Activated naive CD8-positive, alpha-beta T cell treated with anti-CD3 and anti-CD28 coated beads, Interleukin-2, amount 10 ng/mL, durations not matched to agents 7 days and 5 days (primary cell): ENCODE measurements at places on chromosomes 16 and 17.

DNA sequence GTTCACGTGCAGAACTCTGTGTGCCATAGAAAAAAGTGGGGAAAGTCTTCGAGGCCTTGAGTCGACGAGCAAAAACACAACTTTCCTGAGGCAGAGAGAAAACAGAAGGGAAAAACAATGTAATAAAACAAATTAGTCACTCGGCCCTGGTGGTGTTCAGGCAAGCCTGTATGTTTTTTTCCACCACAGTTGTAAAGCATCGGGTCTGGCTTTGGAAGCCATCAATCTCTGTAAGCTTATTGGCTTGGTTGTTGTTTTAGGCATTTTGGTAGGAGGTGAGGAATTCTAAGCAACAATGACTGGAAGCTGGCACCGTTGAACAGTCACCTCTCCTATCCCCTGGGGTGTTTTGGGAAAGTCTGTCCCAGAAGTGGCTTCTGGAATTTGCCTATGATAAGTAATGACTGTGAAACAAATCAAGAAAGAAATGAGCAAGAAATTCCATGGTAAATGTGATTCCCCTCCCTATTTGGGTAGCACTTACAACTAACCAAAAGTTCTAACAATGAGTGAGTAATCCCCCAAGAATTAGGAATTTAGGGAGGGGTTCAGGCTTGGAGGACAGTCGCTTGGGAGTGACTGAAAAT, 2.8 kb downstream of the CDH13 start:
- DNase-seq, result no peak
- peaks cover 54% of the 10 kb centered on the region for H3K27me3 ChIP-seq
- no peak overlapping the region for H3K4me3 ChIP-seq

DNA sequence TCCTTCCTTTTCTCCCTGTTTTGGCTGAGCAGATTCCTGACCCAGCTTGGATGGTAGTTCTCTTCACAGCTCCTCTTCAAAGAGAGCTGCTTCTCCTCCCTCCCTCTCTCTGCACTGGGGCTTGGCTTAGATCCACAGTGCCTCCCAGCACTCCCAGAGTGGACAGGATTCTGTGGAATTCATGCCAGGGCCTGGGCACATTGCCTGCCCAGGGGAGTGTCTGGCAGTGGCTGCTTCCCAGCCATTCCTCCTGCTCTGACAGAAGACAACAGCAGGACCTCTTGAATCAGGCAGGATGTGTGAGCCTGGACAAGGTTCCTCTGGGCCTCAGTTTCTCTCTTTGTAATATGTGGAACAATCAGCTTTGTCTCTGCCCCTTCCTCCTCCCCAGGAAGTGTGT, 4.5 kb upstream of the MMP28 start:
- no peak overlapping the region for H3K4me3 ChIP-seq
- peaks cover 30% of the 10 kb centered on the region for H3K27me3 ChIP-seq
- H3K36me3 ChIP-seq, result no peaks in the 10 kb centered on the region
- no peak for DNase-seq

- H3K36me3 ChIP-seq, result peaks cover 6% of the 10 kb centered on the region
- no peak for DNase-seq
Measured at GRCh38 chr17:73614256-73614655, 30.0 kb downstream of the SDK2 start.

DNA sequence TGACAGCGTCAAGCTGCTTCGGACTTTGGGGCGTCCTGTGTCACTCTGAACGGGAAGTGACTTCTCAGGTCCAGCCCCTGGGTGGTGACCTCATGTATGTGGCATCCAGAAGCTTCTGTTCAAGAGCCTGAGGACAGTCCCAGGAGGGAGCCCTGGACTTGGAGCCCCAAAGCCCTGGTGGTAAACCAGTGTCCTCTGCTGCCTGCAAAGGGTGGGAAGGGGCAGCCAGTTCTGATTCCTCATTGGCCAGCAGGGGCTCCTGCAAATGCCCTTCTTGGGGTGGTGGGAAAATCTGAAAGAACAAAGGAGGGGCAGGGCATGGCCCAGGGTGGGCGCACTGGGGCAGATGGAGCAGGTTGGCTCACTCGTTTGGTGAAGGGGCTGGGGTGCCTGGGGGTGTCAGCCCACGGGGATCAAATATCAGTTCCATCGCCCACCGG, 1.6 kb downstream of the OSGIN1 start:
- H3K36me3 ChIP-seq, result no peaks in the 10 kb centered on the region
- no peak for DNase-seq
- no peak overlapping the region for H3K27ac ChIP-seq
- peak overlapping the region; percentile 9 for H3K4me3 ChIP-seq

GRCh38 chr17:73228748-73229236, 32.9 kb downstream of the CPSF4L start:
- H3K4me1 ChIP-seq, result peaks cover 61% of the 10 kb centered on the region
- peak overlapping the region; percentile 1 for H3K4me3 ChIP-seq
- no peak for DNase-seq
- peak overlapping the region; percentile 14 for H3K27ac ChIP-seq

DNA sequence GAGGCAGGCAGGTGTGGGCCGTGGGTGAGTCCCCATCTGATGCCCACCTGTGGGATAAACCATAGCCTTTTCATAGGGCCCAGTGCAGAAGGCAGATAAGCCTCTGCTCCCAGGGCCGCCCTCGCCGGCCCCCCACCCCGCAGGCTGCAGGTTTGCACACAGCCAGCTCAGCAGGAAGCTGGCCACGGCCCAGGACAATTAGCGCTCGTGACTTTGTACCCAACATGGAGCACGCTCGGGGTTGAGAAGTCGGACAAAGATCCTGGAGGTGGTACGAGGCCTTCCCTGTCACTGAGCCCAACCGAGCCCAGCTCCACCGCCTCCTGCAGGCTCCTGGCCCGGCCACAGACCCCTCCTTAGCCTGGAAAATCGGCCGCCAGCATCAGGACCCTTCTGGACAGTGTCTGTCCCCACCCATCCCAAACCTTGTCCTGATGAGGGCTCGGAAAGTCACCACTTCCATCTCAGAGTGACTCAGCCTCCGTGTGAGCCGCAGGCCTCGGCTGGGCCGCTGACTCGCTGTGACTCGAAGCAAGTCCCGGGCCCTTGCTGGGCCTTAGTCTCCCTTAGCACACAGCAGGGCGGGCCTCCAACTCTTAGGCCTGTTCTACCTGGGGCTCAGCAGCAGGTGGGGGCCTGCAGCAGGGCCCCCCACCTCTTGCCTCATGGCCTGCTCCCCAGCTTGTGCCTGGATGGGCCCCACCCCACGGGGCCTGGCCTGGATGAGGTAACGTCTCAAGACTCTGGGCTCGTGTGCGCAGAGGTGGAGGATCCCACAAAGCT, 22.7 kb downstream of the FAM83G start:
- no peaks in the 10 kb centered on the region for H3K36me3 ChIP-seq
- DNase-seq, result no peak
- peaks cover 2% of the 10 kb centered on the region for H3K4me1 ChIP-seq
- H3K27me3 ChIP-seq, result no peaks in the 10 kb centered on the region

DNA sequence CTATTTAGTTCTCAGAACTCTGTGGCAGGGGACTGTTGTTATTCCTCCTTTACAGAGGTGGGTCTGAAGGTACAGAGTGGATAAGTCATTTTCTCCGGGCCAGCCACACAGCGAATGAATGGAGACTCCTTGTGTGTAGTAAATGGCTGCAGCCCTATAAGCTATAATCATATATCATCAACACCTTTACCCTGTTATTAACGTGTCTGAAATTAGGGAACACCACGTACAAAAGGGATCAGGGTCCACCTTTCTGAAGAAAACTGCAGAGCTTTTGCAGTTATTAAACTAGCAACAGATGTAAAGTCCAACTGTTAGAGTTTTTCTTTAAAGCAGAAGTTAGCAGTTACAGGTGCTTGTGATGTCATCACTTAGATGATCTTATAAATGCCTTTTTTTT, 696.7 kb downstream of the MAF start:
- H3K27ac ChIP-seq, result no peak overlapping the region
- no peak for DNase-seq
- H3K36me3 ChIP-seq, result no peaks in the 10 kb centered on the region
- H3K4me1 ChIP-seq, result no peaks in the 10 kb centered on the region
- H3K27me3 ChIP-seq, result no peaks in the 10 kb centered on the region
- no peak overlapping the region for H3K4me3 ChIP-seq
